Fibroblast of lung (primary cell): ENCODE measurements at places on chromosomes 2 and 18.

DNA sequence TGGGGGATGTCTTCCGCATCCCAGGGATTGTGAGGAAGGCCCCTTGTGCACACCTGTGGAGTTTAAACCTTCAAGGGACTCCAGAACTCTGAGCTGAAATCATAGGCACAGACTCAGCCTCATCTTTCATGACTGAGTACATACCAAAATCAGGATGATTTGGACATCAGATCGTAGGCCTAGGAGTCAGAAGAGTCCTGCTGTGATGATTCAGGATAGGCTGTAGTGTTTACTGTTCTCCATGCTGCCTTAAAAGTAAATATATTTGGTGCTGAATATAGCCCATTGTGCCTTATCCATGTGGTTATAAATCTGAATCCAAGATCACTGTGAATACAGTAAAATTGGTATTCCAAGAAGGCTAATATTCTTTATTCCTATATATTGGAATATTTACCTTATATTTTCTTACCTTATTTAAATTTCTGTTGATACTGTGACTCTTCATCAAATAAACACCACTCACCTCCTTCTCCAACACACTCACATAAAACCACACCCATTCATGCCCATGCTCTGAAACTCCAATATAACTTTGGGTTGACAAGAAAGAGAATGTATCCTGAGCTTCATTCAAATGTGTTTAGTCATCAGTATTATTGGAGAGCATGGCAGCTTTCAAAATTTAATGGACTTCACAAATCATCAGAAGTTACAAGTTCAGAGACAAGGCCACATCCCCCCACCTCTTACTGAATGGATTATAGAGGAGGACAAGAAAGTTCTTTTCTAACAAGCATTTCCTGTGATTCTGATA, 561.4 kb upstream of the LINC00305 start:
- no peak for DNase-seq

DNA sequence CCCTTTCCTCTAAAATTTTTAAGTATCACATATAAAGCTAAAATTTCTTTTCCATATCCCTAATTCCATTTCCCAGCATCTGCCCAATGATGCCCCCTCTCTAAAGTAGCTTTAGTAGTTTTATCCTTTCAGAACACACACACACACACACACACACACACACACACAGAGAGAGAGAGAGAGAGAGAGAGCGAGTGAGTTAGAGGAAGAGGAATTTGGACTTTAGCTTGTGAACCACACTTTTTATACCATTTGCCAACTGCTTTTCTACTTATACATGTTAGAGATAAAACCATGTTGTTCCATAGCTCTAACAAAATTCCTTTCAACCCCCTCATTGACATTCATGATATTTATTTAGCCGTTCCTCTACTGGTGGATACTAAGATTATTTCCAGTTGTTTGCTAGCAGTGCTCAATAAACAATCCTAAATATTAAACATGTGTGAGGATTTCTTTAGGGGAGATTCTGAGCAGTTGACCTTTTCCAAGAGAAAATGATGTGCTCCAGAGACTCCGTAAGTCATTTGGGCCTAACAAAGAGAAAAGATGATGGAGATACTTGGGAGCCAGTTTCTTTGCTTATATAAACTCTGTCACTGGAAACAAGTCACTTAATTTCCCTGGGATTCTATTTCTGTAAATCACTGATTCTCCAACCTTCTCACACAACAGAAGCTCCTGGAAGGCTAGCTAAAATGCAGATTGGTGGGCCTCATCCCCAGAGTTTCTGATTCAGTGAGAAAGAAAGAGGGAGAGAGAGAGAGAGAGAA, 229.7 kb upstream of the SP5 start:
- DNase-seq: no peak

DNA sequence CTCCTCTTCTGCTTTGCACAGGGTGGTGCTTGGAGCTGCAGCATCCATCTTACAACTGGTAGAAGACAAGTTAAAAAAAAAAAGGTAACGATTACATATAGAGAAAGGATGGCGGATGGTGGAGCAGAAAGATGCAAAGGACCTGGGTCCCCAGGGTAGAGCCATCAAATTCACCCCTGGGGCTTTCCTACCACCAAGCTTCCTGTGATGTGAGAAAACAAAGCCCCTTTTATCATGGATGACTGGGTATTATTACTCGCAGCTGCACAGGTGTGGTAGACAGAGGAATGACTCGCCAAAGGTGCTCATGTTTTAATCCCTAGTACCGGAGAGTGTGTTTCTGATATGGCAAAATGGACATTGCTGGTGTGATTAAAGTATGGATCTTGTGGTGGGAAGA, 1.3 kb upstream of the ACOXL start:
- no peak for DNase-seq

- no peak for DNase-seq
These were observed 143.5 kb upstream of the PID1 start for GRCh38 chr2:229414631-229415030.

GRCh38 chr2:220949466-220949865, 622.6 kb downstream of the EPHA4 start:
- no peak for DNase-seq
